ENCODE measurements at places on chromosomes 5 and 9.

DNA sequence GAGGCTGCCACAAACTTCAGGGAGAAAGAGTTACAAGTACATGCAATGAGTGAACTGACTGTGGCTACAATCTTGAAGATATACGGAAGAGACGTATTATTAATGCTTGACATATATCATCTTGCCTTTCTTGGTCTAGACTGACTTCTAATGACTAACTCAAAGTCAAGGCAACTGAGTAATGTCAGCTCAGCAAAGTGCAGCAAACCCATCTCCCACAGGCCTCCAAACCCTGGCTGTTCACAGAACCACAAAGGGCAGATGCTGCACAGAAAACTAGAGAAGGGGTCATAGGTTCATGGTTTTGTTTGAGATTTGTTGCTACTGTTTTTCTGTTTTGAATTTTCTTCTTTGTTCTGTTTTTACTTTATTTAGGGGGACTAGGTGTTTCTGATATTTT is 21.0 kb downstream of the IL7R start:
- DNase-seq: no peak

GRCh38 chr5:124735169-124735858 is 11.1 kb downstream of the ZNF608 start:
- no peak for DNase-seq

GRCh38 chr9:110251212-110251611 is 5.1 kb downstream of the TXN start:
- no peak for DNase-seq

- no peak for DNase-seq
Measured at GRCh38 chr5:73417303-73418034, 31.1 kb downstream of the FOXD1 start.

DNA sequence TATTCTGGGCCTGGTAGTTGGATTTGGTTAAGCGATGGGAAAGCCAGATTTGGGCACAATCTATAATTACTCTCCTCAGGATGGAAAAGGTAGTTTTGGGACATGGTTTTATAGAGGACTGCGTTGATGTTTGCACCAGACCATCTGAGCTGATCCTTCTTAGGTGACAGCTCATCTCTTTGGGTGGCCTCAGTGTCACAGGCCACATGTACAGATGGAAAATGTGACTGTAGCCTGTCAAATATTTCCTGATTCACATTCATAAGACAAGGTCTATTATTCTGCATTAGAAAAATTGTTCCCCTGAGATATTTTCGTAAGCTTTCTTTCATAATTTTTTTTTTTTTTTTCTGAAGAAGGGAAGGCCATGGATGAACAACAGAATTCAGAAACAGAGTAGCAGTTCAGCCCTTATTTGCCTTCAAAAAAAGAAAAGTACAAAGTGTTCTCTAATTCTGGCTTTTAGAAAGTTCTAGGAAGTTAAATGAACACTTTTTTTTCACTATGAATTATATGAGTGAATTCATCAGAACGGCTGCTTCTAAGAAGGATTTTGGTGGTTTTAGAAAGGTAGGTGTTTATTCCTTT is 81.0 kb downstream of the NNT start:
- no peak for DNase-seq

DNA sequence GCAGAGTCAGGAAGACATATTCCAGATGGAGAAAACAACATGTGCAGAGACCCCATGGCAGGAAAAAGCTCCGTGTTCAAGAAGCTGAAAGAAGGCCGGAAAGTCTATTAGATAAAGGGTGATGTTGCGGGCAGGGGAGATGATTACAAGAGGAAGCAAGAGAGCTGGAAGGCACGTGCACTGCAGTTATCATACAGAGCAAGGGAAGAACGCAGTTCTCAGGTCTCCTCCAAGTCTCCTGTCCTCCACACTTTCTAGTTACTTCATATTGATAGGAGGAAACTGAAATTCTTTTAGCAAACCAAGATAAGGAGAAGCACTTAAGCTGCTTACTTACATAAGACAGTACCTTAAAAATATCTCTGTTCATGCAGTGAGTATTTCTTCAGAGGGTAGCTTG is 58.3 kb upstream of the PLPP6 start:
- DNase-seq: no peak

DNA sequence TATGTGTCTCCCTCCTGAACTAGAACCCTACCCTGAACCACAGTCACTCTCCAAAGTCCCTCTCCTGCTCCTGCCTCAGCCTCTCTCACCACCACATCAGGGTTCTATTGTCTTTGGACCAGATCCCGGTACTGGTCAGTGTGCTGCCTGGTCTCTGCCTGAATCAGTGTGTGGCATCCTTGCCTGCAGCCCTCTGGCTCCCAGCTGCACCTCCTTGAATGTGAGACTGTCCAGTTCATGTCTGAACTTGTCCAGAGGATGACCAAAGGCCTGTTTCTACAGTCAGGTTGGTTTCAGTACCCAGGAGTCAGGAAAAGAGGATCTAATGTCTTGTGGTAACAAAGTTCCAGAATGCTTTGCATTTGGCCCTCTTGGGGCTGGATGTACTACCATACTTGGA is 76.8 kb upstream of the RANBP3L start:
- no peak for DNase-seq
